Stimulated activated CD4-positive, alpha-beta T cell treated with anti-CD3 and anti-CD28 coated beads, Interleukin-4, amount 100 ng/mL, for 1 hour (primary cell): ENCODE measurements at places on chromosomes 11 and 22.

GRCh38 chr11:15605094-15605493 is 490.4 kb downstream of the INSC start:
- no peak for DNase-seq

DNA sequence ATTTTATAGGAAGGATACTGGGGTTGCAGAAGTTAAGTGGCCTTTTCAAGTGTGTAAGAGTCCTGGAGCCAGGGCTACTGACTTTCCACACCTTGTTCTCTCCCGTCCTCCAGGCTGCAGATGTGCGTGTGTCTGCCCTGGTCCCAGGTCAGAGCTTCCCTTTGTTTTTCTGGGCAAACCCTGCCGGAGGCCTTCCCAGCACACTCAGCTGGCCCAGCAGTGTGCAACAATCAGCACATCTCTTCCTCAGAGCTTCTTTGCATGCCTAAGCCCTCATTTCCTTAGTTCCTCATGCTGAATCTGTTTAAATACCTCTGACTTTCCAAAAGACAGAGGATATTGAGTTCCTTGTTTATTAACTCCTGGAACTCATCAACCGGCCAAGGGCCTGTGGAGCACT is 80.6 kb downstream of the KCNJ1 start:
- no peak for DNase-seq

DNA sequence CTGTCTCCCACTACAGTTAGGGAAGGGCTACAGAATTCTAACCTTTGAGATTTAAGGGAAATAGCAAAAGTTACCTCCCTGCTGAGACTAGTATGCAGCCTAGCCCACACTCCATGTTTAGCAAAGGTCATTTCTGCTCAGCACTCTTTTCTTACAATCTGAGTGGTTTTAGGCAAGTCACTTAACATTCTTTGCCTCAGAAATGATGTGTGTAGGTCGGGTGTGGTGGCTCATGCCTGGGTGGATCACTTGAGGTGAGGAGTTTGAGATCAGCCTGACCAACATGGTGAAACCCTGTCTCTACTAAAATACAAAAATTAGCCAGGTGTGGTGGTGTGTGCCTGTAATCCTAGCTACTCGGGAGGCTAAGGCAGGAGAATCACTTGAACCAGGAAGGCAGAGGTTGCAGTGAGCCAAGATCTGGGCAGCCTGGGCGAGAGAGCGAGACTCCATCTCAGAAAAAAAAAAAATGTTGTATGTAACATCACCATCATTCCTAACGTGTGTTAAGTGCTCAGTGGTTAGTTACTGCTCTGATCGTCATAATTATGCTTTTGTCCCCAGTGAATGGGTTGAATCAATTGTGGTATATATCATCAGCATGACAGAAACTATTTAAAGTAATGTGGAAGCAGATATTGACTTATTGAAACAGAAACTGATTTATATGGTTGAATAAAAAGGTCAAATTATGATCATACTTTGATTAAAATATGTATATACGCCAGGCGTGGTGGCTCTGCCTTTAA is 55.0 kb downstream of the COPB1 start:
- DNase-seq, result no peak

DNA sequence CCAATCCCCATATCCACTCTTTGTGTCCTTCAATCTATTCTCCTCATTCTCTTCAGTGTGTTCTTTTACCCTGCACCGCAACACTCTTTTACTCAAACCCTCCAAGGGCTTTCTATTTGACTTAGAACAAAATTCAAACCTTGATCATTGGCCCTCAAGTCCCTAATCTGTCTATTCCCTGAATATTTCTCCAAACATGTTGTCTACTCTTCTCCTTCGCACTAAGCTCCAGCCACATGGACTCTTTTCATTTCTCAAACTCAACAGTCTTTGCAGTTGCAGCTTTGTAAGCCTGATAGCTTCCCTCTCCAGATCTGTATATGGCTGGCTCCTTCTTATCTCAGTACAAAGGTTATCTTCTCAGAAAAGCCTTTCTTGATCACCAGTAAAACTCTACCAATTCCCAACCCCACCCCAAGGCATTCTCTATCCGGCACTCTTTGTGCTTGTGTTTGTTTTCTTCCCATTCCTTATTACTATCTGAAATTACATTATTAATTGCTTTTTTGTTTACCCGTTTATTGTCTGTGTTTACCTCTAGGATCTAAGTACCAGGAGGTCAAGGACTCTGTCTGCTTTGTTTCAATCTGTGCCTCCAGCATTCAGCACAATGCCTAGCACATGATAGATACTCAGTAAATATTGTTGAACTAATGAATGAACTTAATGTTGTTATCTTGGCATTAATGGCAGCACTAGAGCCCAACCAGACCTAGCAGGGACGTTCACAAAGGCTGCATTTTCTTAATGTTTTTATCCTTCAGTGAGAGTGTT is 147.4 kb downstream of the BBOX1 start:
- no peak for DNase-seq

GRCh38 chr11:1483445-1483961 is 3.1 kb downstream of the MOB2 start:
- no peak for DNase-seq
